ENCODE measurements at places on chromosomes 16 and 17. TPM values are rescaled to one million over a fixed set of nuclear protein-coding genes. Genes with fewer than 3 reads are reported as not detected.

Gene PEX12
- total RNA-seq: 5.3 TPM

Gene COPRS
- 57.0 TPM for total RNA-seq

Gene C17orf107
- 0.50 TPM for total RNA-seq

Gene ALOX15
- not detected for total RNA-seq

Gene CRHR1
- not detected for total RNA-seq

Gene SLFN12L
- total RNA-seq: not detected

Gene TBC1D3C
- total RNA-seq: not detected

Gene SCO1
- 26.7 TPM for total RNA-seq

Gene TSNAXIP1
- total RNA-seq: 0.14 TPM

Gene PLD6
- total RNA-seq: 2.1 TPM

Gene SPATA22
- total RNA-seq: 0.65 TPM

Gene FXR2
- 33.8 TPM for total RNA-seq

Gene SMPD3
- total RNA-seq: not detected

Gene DCAF7
- 58.2 TPM for total RNA-seq

Gene MEIOC
- not detected for total RNA-seq

Data from thoracic aorta endothelial cell (primary cell).